ENCODE measurements at places on chromosomes 3 and 15. TPM values are rescaled to one million over a fixed set of nuclear protein-coding genes. Genes with fewer than 3 reads are reported as not detected.
A peak's percentile ranks its signal among the peaks of the same experiment; 100 is the strongest.

The DUT gene
- 189 TPM for total RNA-seq

The ROPN1 gene
- 0.09 TPM for total RNA-seq

The SI gene
- 0.05 TPM for total RNA-seq

- no peak for DNase-seq
These were observed 785.5 kb upstream of the ARRDC4 start for GRCh38 chr15:97174886-97175540.

GRCh38 chr3:73385568-73385967 lies 239.2 kb downstream of the PDZRN3 start:
- no peak for DNase-seq

- DNase-seq = no peak
These were observed 326.9 kb downstream of the UACA start for GRCh38 chr15:70436428-70436827.

DNA sequence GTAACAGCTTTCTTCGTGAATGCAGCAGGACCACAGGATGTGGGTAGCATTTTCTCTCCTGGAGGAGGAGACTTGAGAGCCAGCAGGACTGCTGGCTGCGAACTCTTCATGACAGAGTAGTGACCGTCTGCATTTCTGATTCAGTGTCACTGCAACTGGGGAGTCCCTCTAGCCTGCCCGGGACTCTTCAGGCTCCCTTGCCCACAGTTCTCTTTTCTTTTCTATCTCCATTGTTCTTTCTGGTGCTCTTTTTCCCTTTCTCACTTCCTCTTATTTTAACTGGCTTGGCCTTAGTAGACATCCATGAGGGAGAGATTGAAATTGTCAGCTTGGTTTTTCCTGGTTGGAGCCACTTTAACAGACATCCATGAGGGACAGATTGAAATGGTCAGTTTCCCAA lies 49.9 kb upstream of the P2RY1 start:
- no peak for DNase-seq

DNA sequence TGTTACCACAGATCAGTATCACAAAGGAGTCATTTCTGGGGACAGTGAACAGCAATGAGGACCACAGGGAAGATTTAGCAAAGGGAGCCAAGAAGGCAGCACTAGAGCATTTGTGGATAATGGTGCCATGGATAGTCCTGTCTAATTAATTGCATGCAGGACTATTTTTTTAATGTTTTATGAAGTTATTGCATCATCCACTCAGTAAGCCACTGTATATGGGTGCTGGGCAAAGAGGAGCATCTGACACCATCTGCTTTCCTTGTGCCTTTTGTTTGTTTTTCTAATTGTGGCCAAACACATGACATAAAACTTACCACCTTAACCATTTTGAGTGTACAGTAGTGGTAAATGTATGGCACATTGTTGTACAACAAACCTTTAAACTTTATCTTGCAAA lies 301.1 kb upstream of the LRRFIP2 start:
- no peak for DNase-seq

DNA sequence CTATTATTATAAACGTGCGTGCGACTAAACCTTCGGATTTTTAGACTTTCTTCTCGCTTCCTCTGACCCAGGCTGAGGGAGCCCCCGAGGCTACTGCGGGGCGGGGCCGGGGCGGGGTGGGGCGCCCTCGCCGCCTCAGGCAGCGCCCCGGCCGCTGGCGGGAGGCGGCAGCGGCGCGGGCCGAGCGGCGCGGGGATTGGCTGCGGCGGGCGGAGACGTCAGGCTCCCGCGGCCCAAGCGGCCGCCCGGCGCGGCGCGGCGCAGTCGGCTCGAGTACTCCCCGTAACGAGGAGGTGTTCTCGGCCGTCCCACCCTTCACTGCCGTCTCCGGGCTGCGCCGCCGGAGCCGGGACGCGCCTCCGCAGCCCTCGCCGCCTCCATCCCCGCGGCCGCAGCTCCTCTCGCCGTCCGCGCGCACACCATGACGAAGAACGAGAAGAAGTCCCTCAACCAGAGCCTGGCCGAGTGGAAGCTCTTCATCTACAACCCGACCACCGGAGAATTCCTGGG lies at the start of gene ATP1B3:
ATP1B3 (plus strand) TSS at position 263 of the 510 bp plus-strand sequence; CDS start at position 422, 159 bp downstream.
- peak; percentile 83 for DNase-seq

DNA sequence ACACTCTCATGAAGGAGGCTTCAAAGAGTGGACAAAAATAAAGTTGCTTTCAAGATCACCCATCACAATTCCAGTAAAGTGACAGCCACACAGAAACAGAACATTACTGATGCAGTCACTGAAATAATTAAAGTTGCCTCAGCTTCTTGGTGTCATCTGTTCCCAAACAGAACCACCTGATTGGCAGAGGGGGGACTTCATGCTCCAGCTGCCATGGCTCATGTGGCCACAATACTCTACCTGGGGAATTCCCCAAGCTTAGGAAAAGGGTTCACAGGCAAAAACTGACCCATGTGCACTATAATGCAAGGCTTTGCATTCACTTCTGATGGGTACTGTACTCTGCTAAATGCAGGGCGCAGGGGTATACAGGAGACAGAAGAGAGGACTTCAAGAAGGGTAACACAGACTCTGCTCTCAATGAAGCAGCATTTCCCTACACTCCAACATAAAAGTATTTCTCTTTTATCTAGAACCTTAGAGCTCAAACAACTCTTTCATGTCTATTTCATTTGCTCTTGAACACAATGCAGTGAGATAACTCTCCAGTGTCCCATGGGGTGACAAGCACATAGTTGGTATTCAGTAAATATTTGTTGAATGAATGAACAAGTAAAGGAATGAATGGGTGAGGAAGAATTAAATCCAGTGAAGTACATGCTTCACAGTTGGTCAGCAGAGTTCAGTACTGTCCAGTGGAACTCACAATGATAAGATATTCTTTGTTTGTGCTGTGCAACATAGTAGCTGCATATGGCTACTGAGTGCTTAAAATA lies 8.6 kb upstream of the CTNNB1 start:
- no peak for DNase-seq

DNA sequence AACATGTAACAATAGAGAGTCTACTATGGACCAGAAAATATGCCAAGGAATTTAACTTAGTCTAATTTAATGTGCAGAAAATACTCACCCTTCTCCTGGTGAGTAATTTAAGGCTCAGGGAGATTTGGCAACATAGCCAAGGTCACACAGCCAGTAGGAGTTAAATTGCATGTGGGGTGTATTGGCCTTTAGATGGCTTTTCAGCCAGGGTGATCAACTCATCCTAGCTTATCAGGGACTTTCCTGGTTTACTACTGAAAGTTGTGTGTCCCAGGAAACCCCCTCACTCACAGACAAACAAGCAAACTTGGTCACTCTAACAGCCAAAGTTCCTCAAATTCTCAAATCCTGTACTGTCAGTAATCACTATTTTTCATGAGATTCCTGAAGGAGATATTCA lies 2.6 kb upstream of the SLC9A9 start:
- no peak for DNase-seq

DNA sequence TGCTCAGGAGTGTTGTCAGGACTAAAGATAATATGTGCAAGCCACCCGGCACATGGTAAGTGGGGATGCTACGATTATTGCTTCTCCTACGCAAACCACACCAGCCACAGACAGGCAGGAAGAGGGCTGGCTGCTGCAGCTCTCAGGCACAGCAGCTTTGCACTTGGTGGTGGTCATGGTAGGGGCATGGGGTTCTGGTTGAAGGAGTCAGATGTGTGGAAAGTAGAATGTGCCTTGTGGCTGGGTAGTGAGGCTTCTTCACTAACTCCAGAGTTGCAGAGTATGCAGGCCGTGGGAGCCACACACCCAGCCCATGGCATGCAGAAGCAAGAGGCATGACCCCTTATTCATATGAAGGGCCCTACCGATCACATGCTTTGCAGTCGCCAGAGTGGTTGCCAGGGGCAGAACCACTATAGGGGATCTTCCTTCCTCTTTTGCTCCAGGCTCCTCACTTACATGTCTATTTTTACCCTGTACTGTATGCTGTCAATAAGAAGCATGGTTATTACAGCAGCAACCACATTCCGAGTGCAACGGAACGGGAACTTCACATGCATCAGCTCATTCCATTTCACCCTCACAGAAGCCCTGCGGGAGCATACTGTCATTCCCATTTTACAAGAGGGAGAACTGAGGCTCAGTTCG lies 59.2 kb upstream of the HERC1 start:
- peak; percentile 53 for DNase-seq

DNA sequence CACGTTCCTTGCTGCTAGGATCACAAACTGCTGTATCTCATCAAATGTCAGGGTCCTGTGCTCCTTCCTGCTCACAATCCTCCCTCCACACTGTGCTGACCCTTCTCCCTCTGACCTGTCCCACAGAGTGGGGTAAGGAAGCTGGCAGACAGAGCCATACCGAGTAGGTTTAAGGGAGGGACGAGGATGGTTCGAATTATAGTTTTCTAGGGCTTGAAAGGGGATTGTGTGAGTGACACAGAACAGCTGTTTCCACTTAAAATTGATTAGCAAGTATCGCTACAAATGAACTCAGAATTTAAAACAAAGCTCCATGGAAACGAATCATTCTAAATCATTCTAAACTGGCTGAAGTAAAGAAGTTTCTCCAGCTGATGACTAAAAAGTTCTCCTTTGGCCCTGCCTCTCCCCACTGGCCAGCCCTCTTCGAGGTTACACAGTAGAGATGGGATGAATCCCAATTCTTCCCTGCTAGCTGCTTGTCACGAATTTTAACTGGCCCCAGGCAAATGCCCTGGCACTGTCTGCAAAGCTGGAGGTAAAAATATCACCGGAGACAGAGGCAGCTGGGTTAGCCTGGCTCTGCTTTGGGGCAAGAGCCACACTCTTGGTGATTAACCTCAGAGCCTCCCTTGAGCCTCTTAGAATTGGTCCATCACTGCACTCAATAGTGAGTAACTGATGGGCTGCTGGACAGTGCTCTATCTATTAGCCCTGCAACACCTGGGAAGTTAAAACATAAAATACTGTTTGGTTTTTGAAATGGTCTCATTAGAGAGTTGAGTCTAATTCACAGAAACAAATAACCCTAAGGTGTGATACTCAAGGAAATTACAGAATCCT lies 194.9 kb downstream of the CHST2 start:
- no peak for DNase-seq

DNA sequence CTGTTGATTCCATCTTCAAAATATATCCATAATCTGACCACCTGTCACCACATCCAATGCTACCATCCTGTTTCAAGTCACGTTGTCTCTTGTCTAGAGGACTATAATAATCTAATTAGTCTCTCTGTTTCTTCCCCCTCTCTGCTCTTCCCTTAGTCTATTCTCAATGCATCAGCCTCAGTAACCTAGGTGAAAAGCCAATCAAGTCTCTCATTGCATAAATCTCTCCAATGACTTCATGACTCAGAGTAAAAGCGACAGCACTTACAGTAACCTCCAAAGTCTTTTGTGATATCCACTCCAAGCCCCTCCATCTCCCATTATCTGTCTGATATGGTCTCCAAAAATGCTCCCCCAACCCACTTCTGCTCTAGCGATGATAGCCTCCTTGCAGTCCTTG lies 7.2 kb downstream of the UBA3 start:
- no peak for DNase-seq
